CD4-positive, alpha-beta T cell (primary cell): ENCODE measurements at places on chromosomes 3 and 15.

GRCh38 chr15:35290301-35290721 is 205.2 kb upstream of the NANOGP8 start:
- DNase-seq: no peak

- peak; percentile 49 for DNase-seq
These were observed 35.4 kb downstream of the PXYLP1 start for GRCh38 chr3:141266797-141267555.

DNA sequence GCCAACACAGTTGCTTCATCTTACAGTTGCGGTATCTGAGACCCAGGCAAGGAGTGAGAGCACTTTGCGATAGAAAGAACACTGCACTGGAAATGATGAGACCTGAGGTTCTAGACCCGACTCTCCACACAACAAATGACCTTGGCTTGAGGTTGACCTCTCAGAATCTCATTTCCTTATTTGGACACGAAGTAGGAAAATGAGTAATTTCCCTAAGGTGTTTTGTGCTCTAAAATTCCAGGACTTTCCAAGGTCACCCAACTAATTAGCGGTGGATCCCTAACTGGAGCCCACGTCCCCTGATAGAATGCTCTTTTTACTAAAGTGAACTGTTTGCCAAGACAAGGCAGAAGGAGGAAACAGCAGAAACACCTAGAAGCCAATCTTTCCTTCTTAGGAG is 26.7 kb upstream of the FBN1 start:
- DNase-seq: no peak

DNA sequence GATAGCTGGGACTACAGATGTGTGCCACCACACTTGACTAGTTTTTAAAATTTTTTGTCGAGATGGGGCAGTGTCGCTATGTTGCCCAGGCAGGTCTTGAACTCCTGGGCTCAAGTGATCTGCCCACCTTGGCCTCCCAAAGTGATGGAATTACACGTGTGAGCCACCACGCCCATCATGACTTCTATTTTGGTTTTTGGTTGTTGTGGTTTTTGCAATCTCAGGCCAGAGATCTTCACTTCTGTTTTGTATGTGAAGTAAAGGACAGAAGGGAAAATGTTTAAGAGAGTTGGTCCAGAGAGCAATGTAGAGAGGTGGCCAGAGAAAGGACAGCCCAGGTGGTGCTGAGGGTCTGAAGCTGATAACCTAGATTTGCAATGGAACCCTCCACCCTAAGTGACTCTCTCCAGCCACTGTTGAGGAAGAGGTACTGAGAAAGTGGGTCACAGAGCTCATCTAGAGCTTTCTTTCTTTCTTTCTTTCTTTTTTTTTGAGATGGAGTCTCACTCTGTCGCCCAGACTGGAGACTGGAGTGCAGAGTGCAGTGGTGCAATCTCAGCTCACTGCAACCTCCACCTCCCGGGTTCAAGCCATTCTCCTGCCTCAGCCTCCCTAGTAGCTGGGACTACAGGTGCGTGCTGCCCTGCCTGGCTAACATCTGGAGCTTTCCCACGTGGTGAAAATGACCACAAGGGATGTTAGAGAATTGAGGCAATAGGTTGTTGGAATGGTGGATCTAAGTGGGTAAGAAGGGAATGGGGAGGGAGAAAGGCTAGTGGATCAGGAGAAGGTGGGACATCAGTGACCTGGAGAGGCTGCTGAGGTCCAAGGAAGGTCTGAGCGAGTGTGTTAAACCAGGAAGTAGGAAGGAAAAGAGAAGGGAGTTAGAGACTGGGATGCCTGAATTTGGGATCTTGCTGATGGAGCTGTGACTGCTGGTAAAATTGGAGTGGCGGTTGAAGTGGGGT is 22.4 kb upstream of the SEMA4B start:
- DNase-seq: no peak

DNA sequence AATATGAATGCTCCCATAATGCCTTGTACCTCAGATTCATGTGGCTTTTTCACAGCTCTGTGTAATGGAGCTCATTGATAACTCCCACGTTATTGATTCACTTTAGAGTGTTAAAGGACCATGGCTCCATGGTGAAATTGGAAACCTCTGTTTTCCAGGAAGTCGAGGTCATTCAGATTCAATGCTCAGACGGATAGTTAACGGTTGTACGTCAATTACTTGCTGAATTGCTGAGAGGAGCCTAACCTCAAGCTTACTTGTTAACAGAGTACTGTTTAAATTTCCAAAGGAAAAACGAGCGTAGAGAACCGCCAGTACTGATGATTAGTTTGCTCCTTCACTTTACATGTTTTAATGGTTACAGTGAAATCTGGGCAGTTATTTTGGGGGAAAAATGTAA is 11.1 kb downstream of the ABHD17C start:
- DNase-seq: no peak

DNA sequence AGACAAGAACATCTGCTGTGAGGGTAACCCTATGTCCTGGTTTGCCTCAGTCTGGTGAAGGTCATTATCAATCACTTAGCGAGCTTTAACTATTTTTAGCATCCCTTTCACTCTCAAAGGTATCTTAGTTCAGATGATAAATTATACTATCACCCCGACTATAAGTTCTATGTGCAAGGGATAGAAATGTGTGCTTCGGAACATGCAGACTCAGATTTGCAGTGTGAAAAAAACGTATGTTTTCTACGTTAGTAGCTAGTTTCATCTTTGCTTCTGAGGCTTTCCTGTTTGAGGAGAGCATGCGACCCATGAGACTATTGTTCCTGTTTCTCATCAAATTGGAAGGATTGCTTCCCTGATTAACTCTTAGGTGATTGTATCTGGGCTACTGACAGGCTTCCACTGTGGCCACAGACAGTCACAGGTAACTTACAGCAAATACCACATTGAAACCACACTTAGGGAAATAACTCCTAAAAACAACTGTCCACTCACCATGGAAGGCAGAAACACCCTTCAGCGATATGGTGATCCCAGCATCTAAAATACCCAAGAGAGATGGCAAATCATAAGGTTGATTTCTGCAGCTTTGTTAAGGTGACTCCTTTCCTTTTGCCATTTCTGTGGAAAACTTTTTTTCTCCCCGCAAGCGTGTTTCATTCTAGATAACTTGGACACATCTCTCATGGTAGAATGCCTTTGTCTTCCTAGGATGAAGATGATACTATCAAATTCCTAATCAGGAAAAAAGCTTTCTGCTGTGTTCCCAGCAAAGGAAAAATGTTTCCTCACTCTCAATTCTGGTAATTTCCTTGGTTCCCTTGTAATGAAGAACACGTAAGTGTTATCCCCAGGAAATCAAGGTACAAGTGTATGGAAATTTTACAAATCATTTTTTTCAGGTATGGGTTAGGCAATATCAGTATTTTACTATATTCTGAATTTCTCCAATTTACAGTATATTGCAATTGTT is 5.2 kb downstream of the GCSAM start:
- no peak for DNase-seq

DNA sequence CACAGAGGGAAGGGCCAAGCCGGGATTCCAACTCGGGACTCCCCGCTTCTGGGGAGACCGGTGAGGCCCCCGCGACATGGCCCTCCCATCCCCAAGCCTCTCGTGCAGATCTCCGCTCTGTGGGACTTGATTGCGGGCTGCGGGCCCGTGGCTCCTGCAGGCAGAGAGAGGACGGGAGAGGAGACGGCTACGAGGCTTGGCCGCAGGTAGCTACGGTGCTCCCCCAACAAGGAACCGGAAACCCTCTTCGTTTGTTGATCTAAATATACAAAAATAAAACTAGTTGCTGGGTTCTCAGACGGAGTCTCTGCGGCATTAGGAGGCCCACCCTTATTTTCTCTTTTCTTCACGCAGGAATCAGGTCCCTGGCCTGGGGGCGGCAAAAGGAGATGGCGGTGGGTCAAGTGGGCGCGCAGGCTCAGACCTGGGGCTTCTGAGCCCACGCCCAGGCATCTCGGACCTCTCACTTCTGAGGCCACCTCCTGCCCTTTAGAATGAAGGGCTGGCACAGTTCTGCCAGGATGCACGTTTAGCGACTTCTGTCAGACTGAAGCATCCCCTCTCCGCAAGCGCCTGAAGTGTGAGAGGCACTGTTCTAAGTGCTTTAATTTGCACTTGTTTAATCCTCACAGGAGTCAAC is 10.9 kb downstream of the GNB5 start:
- peak; percentile 85 for DNase-seq

- DNase-seq: no peak
These were observed 24.8 kb downstream of the PSTPIP1 start for GRCh38 chr15:77019521-77020331.

GRCh38 chr3:107235928-107236315 is 141.3 kb upstream of the CCDC54 start:
- peak; percentile 39 for DNase-seq

DNA sequence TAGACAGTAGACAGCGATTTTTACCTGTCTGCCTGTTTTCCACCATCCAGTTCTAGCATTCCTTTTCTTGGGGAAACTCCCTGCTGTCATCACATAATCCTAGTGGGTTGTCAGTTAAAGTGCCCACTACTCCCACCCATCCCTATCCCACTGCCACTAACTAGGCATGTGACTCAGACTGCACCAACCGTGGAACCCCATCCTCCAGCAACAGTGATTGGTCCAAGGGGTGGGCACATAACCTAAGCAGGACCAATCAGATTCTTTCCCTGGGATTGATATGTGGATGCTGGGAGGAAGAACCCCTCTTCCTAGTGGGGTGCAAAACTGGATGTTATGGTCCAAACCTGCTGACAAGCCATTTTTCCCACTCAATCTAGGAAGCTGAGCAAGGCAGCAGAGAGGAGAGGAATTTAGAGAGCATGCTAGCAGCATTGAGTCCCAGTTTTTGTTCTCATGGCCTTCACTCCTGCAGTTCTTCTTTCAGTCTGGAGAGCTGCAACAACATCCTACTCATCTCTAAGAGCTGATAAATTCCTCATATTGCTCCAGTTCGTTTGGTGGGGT is 3.9 kb upstream of the INSYN1 start:
- no peak for DNase-seq

DNA sequence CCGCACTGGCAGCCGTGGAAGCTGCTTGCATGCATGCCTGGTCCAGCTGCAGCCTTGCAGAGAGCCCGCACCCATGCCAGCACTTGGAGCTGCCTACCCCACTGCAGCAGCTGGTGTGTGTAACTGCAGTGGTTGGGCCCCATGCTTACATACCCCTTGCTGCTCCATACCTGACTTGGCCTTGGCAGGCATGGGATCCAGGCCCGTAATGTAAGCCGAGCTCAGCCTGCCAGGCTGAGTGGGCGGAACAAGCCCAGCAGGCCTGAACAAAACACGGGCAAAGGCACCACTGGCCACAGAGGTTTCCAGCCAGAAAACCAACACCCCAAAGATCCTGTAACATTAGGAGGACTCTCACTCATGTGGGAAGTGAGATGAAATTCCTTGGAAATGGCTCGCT is 48.3 kb downstream of the SLC6A20 start:
- DNase-seq: no peak

- no peak for DNase-seq
These were observed 42.8 kb upstream of the RNU6-1 start for GRCh38 chr15:67882487-67883233.

DNA sequence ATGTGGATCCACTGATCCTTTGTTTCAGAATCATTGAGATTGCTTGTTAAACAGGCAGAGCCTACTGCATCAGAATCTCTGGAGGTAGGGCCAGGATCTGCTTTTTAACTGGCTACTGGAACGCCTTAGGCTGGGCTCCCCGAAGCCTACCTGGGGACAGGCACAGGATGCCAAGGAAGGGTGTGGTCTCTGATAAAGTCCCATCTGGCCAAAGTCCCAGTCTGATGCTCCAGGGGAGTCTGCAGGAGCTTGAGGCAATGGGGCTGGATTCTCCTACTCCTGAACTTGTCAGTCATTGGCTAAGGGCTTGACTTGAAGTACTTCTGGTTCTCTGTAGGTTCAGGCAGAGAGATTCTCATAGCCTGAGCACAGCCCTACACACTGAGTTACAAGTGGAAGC is 22.4 kb upstream of the CCK start:
- DNase-seq: no peak

GRCh38 chr15:83108266-83109219 is 1.1 kb downstream of the TM6SF1 start:
- DNase-seq: no peak

DNA sequence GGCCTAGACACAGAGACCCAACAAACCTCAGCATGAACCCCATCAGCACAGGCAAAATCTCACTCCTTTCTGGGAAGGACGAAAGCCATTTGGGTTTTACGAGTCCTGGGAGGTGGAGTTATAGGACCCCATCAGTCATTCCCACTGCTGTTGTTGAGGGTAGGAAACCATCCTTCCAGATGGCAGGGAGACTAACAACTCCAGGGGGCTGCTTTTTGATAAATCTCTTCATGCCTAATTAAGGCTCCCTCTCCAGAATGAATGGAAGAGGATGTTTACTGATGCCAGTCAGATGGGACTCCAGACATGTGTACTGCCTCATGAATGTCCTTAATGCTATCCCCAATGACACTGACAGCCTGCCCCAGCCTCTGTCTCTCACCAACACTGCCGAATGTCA is 75.3 kb downstream of the ST8SIA2 start:
- DNase-seq: no peak

GRCh38 chr15:39094116-39094515 is 486.8 kb upstream of the THBS1 start:
- no peak for DNase-seq

GRCh38 chr3:53040351-53040820 is 5.5 kb downstream of the SFMBT1 start:
- DNase-seq: no peak

DNA sequence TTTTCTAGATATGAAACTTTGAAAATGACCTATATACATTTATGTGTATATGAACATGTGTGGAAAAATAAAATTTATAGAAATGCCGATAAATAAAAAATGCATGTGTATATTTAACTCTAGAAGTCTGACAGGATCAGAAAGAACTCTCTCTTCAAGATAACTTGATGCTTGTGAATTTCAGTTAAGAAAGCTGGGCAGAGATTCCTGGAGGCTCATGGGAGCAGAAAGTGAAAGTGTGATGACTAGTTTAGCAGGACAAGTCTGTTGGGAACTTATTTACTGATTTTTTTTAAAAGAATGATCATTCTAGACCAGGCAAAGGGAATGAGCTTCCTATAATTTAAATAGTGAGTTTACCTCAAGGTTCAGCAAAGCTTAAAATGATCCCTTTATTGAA is 81.5 kb upstream of the KCNAB1 start:
- no peak for DNase-seq

DNA sequence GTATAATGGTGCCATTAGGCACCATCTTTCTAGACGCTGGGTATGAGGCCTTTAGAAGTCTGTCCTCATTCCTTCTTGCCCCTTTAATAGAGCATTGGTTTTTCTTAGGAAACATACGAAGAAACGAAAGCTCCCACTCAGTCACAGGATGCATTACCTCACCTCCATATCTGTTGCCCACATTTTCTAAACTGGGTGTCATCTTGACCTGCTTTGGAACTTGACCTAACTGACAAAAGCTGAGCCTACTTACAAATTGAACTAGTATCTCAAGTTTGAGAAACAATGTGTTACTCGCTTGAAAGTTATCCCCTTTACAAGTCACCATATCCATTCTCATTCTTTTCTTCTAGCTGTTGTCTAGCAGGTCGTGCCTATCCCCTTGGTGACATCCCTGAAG is 102.7 kb downstream of the VPS8 start:
- DNase-seq: no peak
